ENCODE measurements at places on chromosomes 3 and 15.
A peak's percentile ranks its signal among the peaks of the same experiment; 100 is the strongest.

DNA sequence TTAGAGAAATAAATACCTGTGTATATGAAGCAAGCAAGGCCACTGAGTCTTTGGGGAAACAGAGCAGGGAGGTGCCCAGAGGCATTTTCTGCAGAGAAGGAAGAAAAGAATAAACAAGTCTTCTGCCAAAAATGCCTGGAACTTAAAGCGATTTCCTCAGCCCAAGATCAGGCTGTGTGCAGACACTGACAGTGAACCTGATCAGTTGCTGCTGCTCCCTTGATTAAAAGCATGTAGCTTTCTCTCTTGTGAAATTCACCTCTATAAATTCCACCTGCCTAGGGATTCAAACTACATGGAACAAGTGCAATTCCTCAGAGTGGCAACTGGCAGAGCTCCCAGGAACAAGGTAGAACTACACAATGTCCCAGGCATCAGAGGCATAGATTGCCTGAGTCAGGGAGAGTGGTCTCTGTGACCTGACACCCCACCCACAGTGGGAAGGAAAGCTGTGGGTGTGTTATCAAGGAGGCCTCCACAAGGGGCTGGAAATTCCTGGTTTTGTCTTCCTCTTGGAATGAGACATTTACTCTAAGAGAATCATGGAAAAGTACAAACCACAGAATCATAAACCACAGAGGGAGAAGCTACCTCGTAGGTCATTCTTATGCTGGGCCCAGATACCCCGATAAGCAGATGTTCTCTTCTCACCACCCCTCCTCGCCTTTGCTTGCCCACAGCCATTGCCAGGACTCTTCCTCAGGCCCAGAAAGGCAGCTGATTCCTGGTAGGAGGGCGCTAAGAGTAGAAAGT lies 1.8 kb upstream of the ZBTB38 start:
- DNase-seq, result no peak

DNA sequence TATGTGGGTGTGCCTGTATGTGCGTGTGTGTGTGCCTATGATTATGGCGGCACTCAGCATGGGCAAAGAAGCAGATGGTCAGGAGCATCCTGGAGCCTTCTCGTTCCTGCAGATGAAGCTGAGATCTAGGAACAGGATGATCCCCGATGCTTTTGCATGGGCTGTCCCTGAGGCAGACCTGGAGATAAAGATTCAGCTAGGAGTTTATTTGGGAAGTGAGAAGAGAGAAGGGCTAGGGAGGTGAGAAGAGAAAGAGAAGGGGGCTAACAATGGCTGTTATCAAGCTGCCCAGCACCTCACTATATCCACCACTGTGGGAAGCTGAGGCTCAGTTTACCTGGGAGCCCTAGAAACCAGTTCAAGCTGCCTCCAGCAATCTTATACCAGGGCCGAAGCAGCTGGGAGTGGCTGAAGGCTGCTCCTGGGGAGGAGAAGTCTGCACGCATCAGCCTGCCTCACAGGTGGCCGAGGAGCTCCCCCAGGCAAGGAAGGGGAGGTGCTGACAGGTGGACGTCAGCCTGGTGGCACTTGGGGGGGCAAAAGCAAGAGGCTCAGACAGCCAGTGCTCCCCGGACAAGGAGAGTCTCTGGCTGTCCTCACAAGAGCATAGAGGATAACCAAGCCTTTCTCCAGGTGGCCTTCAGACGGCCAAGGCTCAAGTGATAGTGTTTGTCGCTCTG lies 94.0 kb upstream of the IQSEC1 start:
- no peak for DNase-seq

GRCh38 chr3:107676469-107677309 lies 153.9 kb downstream of the BBX start:
- peak; percentile 31 for DNase-seq

DNA sequence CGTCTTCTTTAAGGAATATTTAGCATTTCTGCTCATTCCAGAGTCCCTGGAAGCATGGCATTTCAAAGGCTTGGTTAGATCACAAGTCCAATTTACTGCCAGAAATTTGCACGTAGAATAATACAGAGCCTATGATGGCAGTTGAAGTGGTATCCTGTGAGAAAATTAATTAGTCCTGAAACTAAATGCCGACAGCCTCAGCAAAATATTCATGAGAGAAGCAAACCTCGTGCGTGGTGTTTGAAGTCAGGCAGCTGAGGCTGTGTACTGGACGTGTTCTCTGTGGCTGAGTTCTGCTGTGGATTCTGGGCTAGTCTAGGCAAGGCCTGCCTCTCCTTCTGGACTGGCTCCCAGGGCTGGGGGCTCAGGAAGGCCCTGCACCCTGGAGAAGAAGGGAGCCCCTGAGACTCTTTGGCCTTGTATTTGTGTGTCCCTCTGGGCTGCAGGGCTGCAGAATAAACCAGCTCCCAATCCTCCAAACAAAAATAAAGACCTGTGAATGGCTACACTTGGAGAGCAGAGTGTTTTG lies 106.6 kb downstream of the APBA2 start:
- no peak for DNase-seq

GRCh38 chr15:89003865-89004725 lies 84.2 kb upstream of the ABHD2 start:
- DNase-seq, result peak; percentile 53

DNA sequence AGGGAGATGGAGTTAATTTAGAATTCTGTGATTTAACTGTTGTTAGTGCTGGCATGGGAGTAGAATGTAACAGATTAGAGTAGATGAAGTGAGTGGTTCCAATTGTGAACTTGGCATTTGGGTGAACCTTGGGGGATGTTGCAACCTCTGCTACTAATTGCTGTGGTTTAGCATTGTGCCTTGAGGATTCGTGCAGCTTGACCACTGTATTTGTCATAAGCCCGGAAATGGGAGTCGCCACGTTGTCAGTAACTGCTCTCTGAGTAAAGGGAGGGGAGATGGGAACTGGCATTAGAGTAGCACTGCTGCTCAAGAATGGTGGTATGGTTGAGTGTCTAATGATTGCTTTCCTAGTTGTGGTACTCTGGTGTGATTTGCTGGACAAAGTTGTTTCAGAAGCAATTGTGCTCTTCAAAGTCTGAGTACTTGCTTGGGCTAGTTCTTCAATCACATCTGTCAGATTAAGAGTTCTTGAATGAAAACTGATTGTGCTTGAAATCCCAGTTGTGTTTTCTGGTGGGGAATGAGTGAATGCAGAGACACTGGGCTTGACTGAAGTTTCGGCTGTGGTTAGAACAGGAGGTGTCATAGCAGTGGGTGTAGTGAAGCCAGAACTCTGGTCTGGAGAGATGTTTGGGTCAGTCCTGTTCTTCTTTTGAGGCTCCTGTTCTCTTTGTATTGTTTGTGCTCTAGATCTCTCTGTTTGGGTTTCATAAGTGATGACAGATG lies 15.4 kb downstream of the IGSF10 start:
- DNase-seq, result peak; percentile 96

DNA sequence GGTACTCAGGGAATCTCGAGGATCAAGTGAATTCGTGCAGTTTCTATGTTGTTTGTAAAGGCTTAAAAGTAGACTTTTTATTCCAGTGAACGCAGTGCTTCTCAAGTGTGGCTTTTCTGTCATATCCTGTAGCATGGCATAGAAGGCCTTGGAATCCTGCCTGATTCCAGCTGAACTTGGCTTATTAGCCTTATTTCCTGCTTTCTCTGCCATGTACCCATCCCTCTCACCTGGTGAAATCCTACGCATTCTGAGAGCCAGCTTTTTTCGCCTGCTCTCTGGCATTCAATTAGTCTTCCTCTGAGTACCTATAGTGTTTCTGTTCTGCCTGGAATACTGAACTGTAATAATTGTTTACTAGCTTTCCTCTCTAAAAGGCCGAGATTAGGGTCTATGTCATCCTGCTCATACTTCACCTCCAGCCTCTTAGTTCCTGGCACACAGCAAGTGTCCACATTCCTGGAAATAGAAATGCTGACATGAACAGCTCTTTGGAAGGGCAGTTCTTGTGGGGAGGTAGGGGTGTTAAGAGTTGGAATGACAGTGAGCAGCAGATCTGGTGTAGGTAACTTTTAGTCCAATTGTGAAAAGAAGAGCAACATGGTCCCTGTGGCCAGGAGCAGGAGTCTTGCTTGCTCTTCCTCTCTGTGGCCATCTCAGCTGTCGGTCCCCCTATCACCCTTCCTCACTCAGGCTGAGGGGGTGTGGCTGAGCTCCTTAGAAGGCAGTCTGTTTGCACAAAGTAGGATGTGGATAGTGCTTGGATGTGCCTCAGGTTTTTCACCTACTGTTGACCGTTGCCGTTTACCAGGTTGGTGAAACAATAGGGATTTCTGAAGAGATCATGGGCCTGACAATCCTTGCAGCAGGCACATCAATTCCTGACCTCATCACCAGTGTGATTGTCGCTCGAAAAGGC lies 30.4 kb downstream of the SLC24A1 start:
- DNase-seq, result no peak

GRCh38 chr3:188471723-188472122 lies 317.8 kb downstream of the LPP start:
- DNase-seq, result no peak

GRCh38 chr15:52496776-52497470 lies 31.8 kb downstream of the MYO5A start:
- peak; percentile 75 for DNase-seq

- DNase-seq, result no peak
Measured at GRCh38 chr3:159378396-159379194, 576.7 kb downstream of the MFSD1 start.

DNA sequence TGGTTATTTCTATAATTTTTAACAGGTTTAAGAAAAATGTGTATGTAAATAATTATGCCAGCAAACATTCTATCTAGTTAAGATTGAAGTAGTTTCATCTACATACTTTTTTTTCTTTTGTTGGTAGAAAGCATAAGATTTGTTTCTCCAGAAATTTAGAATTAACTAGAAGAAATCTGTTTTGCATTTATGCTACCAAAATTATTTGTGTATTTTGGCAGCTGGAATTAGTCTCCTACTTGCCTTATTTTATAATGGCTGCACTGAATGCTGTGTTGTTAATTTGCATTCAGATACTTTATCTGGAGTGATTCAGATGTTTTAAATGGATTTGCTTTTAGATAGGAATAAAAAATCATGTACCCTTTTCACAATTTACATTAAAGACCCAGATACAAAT lies 100.2 kb upstream of the NAALADL2 start:
- DNase-seq, result no peak

DNA sequence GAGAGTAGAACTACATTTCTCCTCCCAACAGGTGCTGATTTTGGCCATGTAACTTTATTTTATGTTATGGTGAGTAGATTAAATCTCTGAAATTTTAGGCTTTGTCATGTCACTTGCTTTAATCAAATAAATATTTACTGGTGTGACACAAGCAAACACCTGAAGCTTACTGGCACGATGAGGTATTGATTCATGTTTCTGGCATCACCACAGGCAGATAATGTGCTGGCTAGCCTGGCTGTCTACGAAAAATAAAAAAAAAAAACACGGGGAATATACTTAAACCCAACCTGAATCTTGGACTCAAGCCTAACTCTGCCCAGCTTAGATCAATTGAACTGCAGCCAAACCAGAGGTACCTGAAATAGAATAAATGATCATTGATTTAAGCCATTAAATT lies 65.6 kb upstream of the CADM2 start:
- no peak for DNase-seq

DNA sequence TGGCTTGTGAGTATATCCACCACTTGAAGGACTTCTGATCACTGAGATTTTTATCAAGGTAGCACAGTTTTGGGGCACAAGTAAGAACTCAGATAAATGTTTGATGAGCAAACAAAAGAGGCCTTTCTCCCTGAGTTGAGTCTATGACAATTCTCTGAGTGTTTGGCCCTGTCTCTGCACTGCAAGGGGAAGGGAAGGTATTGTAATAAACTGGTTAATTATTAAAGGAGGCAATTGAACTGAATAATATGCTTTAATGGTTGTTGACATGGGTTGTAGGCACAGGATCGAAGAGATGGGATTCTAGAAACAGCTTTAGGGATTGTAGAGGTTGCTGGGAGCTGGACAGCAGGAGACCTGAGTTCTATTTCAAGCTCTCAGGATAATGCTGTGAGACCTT lies 95.0 kb upstream of the MRPL3 start:
- DNase-seq, result no peak

DNA sequence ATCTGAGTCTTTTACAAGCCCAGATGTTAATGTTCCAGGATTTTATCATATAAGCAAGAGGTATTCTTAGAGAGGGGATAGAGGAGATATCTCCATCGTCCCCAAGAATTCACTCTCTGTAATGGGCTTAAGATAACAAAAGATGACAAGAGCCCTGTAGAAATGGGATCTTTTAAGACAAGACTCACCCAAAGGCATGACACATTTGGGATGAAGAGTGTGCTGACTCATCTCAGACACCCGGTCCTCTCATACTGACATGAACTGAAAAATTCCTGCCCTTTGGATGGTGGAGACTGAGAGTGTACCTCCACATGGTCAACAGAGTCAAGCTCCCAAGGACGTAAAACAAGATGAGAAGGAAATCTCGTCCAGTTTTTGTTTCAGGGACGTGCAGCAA lies 11.0 kb downstream of the LEKR1 start:
- DNase-seq, result no peak

DNA sequence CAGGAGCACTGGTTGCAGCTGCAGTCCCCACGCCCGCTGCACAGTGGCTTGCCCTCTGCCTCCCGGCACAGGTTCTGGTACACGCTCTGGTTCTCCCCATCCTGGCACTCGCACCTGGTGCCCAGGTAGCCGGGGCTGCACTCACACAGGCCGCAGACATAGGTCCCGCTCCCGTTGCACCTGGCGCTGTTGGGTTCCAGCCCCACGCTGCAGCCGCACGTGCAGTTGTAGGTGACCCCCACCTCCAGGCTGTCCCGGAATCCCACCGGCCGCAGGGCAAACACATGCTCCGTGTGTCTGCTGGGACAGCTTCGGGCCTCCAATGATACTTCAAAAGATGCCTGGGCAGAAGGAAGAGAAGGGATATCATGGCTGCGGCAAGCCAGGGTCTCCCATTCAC lies 66.2 kb downstream of the UMPS start:
- DNase-seq, result no peak

GRCh38 chr15:87777054-87777561 lies 479.4 kb downstream of the NTRK3 start:
- peak; percentile 27 for DNase-seq

- DNase-seq, result no peak
Measured at GRCh38 chr15:97977734-97978133, 17.2 kb downstream of the ARRDC4 start.

DNA sequence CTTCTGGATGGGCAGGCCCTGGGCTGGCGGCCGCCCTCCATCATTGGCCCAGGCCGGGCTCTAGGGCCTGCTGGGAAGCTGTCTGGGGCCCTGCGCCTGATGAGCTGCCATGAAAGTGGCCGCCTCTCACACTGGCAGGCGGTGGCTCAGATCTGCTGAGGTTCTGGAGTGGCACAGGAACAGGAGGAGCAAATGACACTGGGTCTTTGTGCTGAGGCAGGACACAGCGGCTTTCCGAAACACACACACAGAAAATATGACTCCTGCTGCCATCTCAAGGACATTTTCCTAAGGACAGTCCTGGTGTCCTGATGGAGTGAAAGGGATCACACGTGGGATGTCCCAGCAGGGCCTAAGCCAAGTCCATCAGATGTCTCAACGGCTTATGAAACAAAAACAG lies 103.5 kb downstream of the NUP210 start:
- DNase-seq, result no peak

- DNase-seq, result peak; percentile 63
Measured at GRCh38 chr3:48400824-48401433, 28.9 kb downstream of the FBXW12 start.
